Activated T-cell treated with anti-CD3 and anti-CD28 coated beads, Interleukin-2, amount 50 U/mL, for 1 hour (primary cell): ENCODE measurements at places on chromosomes 2 and 18.

DNA sequence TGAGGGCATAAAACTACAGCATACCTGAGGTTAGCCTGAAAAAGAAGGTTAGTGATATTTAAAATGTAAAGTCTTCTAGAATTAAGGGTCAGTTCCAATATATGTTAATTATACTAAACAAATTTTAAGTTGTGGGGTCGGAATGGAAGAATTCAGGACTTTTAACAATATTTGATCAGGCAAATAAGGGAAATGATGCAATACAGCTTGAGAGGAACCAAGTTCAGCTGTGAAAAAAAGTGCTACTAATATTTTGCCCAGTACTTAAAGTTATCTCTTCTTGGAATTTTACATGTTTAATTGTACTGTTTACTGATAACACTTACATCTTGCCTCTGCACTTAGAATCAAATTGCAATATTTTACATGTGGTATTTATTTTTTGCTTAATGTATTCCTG, 345.5 kb upstream of the CWC22 start:
- DNase-seq, result no peak

GRCh38 chr2:14516844-14517243, 115.7 kb upstream of the LRATD1 start:
- no peak for DNase-seq

DNA sequence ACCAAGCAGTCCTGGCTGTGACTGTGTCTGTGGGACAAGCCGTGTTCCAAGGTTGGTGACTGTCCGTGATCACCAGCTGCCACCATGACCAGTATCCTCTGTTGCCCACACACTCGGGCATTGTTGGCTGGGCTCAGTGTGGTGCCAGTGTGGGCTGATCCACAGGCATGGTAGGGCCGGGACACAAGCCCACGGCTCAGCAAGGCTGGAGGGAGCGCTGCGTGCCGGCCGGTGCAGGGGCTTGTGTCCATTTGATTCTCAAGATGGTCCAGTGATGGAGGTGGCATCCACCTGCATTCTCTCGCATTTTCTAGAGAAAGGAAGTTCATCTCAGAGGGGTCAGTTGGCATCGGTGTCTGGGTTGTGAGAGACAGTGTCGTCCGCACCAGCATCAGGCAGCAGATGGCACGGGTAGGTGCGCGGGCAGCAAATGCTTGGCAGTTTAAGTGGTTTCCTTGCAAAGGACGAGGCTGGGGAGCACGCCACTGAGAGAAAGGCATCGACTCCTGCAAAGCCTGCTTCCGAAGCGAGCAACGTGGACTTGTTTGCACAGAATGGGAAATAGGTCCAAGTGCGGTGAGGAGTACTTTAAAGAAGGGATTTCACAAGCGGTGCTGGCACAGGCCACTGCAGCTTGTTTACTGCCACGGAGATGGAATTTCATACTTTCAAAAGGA, 20.9 kb downstream of the TWIST2 start:
- no peak for DNase-seq

DNA sequence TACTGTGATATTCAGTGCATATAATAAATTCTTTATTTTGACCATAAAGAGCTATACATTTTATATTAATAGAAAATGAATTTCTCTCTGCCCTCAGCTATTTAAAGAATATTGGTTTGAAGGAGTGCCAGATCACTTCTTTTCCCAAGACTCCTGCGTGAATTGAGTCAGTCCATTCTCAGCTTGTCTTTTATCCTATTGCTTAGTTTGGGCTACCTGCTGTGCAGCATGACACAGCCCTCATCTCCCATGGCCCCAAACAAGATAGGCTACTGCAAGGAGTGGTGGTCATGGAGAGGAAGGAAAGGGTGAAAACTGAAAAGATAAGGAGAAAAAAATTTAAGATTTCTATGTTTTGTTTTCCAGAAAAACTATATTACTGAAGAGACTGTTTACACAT, 10.1 kb upstream of the FBXO11 start:
- no peak for DNase-seq

DNA sequence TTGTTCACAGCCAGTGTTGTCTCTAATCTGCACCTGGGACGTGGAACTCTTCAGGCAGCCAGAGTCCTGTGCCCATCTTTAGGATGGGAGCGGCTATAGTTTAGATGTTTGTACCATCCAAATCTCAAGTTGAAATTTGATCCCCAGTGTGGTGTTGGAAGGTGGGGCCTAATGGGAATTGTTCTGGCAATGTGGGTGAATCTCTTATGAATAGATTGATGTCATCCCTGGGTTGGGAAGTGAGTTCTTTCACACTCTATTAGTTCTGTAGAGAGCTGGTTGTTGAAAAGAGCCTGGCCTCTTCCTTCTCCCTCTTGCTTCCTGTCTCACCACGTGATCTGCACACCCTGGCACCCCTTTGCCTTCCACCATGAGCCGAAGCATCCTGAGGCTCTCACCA, 300.9 kb downstream of the TXNL1 start:
- no peak for DNase-seq
